ENCODE measurements at places on chromosomes 4 and X.

DNA sequence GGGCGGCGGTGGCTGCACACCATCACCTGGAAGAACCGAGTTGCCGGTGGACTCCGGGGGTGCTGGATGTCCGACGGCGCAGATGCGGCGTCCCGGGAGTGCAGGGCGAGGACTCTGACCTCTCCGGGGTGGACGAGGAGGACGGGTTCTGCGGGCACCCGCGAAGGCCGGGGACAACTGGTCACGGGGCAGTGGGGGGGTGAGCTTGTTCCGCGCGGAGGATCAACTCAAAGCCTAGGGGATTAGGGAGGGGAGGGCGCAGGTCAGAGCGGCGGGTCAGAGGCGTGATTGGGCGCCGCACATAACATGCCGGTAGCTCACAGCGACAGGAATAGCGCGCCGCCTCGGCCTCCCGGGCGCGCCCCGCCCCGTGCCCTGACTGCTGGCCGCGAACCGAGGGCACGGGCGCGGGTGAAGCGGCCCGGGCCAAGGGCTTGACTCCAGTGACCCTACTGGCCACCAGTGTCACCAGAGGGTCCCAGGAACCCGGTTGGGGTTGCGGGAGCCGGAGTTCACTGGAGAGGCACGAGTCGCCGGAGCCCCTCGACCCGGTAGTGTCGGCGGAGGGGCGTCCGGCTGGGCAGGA is at the start of gene KLHL34:
Gene KLHL34 (minus strand): TSS at position 179 of the 586 bp plus-strand sequence. CDS start 542 bp downstream, outside the sequence.
- no peak for DNase-seq

DNA sequence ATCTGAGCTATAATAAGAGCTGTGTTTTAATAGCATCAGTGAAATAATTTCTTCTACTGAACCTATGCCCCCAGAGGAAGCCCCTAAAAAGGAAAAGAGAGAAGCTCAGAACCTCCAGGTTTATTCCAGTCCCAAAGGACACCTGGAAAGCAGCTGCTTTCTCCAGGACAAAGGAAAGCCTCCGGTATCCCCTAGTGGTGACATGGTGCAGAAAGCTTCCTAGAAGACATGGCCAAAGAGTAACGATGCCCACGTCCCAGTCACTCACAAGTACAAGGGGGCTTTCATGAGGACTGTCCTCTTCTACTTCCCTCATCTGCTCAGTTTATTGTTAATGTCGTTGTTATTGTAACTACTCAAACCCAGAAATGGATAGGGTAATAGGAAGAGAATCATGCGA is 343.9 kb downstream of the UNC5C start:
- DNase-seq, result no peak

DNA sequence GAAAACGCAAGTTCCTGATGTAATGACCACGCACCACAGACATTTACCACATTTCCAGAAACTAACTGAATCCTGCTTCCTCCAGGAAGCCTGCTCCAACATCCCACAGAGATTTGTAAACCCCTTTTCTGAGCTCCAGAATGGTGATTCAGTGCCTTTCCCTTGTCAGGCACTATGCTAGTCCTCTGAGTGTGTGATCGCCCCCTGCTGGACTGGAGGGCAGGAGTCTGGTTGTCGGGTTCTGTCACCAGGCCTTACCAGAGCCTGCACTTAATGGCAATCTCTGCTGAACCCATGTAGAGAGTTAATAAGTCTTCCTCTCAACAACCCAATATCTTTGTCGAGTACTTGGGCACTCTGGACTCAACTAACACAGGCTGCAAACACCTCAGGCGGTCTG is 14.5 kb upstream of the KDM5C start:
- DNase-seq, result no peak

GRCh38 chrX:102624105-102624504 is 24.8 kb downstream of the ARMCX5 start:
- no peak for DNase-seq

- no peak for DNase-seq
These were observed 8.0 kb upstream of the CISD2 start for GRCh38 chr4:102860611-102861324.

DNA sequence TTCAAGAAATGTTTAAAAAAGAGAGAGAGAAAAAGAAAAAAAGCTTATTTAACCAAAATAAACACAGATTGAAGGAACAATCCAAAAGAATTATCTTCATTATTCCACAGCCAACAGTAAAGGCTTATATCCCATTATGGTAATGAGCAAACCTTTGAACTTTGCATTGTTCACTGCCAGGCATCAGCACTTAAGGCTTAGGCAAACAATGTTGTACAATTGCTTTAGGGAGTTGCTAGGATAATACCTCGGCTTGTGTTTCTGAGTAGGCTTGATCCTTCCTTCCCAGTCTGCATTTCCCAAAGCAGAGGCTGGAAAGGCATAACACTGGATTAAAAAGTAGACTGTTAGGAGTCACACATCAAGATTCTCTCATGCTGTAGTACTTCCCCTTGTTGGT is 352.7 kb upstream of the IGFBP7 start:
- no peak for DNase-seq

- DNase-seq, result no peak
These were observed 38.0 kb downstream of the CTBP1 start for GRCh38 chr4:1210971-1211370.

- no peak for DNase-seq
These were observed 16.6 kb downstream of the ARHGAP24 start for GRCh38 chr4:85491527-85491926.

DNA sequence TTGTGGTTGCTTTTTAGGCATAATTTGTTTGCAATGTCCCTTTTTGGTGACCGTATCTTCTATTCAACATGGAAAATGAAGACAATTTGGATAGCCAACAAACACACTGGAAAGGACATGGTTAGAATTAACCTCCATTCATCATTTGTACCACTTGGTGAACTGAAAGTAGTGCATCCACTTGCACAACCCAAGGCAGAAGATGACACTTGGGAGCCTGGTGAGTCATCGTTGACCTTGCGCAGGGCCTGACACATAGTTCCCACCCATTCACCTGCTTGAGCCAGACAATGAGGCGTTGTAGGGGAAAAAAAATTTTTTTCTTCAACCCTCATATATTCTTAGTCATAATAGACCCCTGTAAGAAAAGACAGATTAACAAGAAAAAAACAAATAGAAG is 32.4 kb downstream of the EGF start:
- no peak for DNase-seq

GRCh38 chr4:144179152-144179739 is 38.7 kb upstream of the GYPA start:
- no peak for DNase-seq

DNA sequence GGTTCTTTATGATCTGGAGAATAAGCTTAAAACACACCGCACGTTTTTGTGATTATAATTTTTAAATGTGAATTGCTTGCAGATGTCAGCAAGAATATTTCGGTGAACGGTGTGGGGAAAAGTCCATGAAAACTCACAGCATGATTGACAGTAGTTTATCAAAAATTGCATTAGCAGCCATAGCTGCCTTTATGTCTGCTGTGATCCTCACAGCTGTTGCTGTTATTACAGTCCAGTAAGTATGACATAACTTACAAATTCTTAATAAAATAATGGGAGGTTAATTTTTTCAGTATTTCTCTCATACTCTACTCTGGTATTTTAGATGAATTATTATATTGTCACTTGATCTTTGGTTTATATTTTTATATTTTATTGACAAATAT is 5.4 kb downstream of the AREG start:
- no peak for DNase-seq

- DNase-seq, result no peak
These were observed 32.4 kb downstream of the CASP3 start for GRCh38 chr4:184616633-184617551.

DNA sequence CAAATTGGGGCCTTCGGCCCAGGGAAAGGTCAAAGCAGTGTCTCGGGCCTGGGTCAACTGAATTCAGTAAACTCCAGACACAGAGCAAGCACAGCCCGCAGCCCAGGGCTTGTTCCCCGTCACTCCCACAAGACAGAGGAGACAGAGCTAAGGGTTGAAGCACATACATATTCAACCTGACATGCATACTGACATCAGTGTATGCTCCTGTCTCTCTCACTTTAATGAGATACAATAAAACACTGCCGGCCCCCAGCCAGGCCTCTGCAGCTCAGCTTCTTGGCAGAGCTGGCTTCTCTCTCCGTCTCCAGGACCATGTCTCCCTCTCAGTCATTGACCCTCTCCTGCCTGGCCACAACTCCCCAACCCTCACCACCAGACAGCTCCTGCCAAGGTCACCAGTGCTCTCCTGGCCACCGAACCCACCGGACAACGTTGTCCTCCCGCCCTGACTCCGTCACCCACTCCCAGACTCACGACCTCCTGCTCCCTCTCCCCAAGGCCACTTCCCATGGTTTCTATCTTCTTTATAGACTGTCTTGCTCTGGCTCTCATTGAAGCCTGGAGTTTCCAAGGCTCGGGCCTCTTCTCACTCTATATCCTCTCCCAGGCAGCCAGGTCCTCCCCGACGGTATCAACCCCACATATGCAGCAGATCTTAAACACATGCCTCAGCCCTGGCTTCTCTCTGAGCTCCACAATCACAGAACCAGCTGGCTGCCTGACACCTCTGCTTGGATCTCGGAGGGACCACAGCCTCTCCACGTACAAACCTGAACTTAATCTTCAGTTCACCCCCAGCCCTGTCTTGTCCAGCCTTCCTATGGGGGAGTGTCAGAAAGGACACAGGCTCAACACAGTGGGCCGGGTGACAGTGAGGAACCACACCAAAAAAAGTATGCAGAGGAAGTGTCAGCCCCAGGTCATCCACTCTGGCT is 67.7 kb upstream of the C4orf50 start:
- no peak for DNase-seq

DNA sequence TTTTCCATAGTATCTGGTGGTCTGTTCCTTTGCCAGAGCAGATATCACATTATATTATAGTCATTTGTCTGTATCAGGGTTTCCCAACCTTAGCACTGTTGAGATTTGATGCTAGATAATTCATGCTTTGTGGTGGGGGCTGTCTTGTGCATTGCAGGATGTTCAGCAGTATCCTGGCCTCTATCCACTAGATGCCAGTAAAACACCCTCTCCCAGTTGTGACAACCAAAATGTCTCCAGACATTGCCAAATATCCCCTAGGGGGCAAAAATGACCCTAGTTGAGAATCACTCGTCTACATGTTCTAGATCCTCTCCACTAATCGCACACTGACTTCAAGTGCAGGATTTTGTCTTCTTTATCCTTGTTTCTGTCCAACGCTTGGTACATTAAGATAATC is 160.8 kb downstream of the FANCB start:
- no peak for DNase-seq

DNA sequence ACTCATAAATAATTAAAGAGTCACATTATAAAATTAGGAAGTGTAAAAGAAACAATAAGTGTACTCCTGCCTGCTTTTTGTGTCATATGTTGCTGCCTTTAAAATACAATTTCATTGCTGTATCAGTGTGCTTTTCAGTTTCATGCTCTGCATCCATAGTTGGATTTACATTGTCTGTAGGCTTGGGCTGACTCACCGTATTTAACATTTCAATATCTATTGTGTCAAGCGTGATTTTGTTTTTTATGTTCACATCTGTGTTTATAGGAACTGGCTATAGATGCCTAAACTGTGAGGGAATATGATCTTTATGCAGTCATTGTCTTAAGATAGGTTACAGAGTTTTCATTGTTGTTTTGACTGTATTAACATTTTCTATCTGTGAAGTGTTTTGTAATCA is 18.1 kb downstream of the CCSER1 start:
- DNase-seq, result no peak

- no peak for DNase-seq
These were observed 7.3 kb downstream of the SPARCL1 start for GRCh38 chr4:87521757-87522374.

DNA sequence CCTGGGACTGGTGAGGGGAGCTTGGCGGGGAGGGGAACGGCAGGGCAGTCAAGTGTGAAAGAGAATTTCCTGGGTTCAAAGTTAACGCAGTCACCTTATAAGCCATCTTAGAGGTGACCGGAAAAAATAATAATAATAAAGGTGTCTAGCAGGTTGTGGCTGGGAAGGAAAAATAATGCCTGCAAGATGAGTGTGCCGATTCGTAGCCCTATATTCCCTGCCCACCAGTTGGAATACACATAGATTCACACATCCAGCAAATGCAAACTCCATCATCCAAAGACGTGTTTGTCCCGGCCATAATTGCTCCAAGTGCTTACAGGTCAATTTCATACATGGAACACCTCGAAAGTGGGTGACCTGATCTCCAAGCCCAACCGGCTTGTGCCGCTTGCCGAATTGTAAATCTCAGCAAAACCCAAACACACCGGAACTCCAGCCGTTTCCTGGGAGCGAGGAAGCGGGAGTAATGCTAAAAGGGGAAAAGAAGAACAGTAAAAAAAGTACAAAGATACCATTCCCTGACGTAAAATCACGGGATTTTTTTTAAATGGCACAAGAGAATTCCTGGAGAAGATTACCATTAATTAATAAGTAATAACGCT is 1.3 kb upstream of the FAT1 start:
- no peak for DNase-seq

GRCh38 chr4:154731756-154732155 is 12.0 kb upstream of the LRAT start:
- no peak for DNase-seq

- no peak for DNase-seq
These were observed 13.1 kb upstream of the SLC9B1 start for GRCh38 chr4:103032574-103032973.

GRCh38 chr4:38860788-38861424 is 4.3 kb upstream of the TLR6 start:
- DNase-seq, result no peak

DNA sequence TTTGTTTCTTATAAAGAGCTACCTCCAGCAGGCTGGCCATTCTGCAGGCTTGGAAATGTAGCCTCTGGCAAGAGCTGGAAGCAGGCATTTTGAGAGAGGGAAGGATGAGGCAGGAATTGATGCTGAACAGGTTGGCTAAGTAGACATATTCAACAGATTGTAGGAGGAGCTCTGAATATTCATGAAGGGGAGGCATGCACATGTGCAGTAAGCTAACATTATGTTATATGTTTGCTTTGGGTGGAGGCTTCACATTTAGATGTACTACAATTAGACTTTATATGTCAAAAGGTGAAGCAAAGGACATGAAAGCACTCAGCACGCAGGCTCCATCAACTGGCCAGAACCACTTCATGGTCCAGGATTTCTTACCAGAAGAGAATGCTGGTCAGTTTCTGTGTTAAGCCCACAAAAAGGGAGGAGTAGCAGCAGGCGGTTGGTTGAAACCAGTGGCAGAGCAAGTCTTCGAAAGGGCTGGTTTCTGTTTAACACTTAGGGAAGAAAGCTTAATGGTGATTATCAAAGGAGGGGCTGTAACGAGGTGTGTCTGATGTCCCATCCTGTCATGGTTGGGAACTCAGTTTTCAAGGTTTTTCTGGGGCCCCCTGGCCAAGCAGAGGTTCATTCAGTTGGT is 54.8 kb downstream of the FGFBP1 start:
- DNase-seq, result no peak

DNA sequence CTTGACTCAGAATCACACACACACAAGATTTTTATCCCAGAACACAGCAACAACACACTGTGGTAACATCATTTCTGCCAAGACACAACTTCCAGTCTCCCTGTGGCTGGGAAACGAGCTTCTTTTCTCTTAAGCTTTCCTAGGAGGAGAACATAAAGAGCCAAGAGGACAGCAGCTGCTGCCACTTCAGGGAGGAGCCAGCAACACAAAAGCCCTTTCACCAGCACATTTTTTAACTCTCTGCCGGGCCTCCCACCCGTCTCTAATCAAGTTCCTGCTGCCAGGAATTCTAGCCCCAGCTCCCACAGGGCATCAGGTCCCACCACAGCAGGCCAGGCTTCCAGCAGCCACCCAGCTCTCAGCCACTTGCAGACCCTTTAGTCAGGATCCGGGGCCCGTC is 22.4 kb downstream of the FAT1 start:
- DNase-seq, result no peak
